H1 (cell line): ENCODE measurements at places on chromosomes 16 and 17.

GRCh38 chr17:73112246-73112645 is 19.8 kb upstream of the SLC39A11 start:
- no peaks in the 10 kb centered on the region; the same call in 1 of the 2 replicates for H3K4me1 ChIP-seq
- no peak overlapping the region for H3K4me3 ChIP-seq
- no peaks in the 10 kb centered on the region for H3K27me3 ChIP-seq
- H3K27ac ChIP-seq = no peak overlapping the region
- no peaks in the 10 kb centered on the region for H3K36me3 ChIP-seq

- H3K27me3 ChIP-seq = no peaks in the 10 kb centered on the region
- no peak overlapping the region for H3K4me3 ChIP-seq
- no peaks in the 10 kb centered on the region for H3K4me1 ChIP-seq
- DNase-seq = no peak
These were observed 8.3 kb upstream of the NLRC5 start for GRCh38 chr16:56980792-56981724.

DNA sequence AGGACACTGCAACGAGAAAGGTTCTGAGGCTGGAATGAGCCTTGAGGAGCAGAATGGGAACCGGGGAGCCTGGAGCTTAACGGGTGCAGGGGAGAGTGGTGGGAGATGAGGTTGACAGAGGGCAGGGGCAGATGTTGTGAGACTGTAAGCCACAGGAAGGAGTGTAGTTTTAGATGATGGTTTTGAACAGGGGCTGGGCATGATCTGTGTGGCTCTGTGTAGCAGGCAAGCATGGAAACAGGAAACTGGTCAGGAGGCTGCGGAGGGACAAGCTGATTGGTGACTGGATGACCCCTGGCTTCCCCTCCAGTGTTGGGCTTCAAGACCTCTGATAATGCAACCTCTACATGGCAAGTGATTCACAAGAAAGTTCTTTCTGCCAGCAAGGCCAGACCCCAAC is 1.4 kb upstream of the CNGB1 start:
- no peak for DNase-seq
- H3K27ac ChIP-seq = no peak overlapping the region
- H3K4me1 ChIP-seq = no peaks in the 10 kb centered on the region; the same call in 1 of the 2 replicates
- H3K36me3 ChIP-seq = no peaks in the 10 kb centered on the region
- H3K4me3 ChIP-seq = no peak overlapping the region

- H3K36me3 ChIP-seq = no peaks in the 10 kb centered on the region
- H3K27ac ChIP-seq = no peak overlapping the region
- no peaks in the 10 kb centered on the region for H3K27me3 ChIP-seq
These were observed 13.0 kb upstream of the SPNS3 start for GRCh38 chr17:4420692-4421131.

DNA sequence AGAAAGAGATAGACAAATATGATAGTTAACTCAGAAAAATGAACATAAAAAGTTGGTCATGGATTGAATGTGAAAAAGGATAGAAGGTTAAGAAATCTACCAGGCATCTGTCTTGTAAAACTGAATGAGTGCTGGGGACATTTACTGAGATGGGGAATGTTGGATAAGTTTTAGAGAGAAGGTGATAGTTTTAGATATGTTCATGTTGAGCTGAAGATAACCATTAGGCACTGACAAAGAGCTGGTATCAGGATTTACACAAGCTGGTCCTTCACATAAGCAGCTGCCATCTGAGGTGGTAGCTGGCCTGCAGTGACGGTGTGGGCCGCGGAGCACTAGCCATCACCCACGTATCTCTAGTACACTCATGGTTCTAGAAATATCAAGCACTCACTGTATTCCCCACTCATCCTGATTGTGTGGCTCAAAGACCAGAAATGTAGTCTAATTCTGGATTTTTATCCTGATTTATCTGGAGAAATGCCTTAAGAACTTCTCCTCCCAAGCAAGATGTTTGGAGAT is 194.4 kb upstream of the KCNJ16 start:
- no peak for DNase-seq
- H3K4me3 ChIP-seq = no peak overlapping the region
- no peaks in the 10 kb centered on the region for H3K27me3 ChIP-seq
- no peaks in the 10 kb centered on the region for H3K36me3 ChIP-seq
- no peaks in the 10 kb centered on the region for H3K4me1 ChIP-seq

DNA sequence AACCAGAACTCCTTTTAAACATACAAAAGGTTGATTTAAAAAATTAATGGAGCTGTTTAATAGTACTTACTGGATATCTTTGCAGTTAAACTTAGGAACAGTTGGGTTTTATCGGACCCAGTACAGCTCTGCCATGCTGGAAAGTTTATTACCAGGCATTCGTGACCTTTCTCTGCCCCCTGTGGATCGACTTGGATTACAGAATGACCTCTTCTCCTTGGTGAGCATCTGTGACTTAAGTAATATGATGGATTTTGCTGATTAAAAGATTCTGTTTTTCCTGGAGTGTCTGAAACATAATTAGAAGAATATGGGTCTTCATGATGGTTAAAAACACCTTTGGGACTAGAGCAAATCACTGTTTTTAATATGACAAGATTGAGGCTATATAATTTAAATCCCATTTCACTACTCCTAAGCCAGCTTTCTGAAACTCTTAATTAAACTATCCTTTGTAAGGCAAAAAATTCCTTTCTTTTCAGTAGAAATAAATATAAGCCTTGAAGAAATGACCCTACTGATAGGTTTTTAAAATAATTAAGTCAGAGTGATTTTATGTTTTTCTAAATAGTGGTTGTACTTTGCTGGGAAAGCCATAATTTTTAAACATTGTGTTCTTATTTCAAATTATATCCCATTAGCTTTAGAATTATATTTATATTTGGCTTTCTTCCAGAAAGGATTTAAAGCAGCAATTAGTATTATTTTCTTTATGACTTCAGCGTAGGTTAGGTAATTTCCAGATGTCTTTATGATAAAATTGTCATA is 45.7 kb upstream of the KPNB1 start:
- no peak overlapping the region for H3K4me3 ChIP-seq
- H3K27ac ChIP-seq = no peak overlapping the region
- peaks cover 60% of the 10 kb centered on the region for H3K36me3 ChIP-seq
- H3K4me1 ChIP-seq = no peaks in the 10 kb centered on the region

DNA sequence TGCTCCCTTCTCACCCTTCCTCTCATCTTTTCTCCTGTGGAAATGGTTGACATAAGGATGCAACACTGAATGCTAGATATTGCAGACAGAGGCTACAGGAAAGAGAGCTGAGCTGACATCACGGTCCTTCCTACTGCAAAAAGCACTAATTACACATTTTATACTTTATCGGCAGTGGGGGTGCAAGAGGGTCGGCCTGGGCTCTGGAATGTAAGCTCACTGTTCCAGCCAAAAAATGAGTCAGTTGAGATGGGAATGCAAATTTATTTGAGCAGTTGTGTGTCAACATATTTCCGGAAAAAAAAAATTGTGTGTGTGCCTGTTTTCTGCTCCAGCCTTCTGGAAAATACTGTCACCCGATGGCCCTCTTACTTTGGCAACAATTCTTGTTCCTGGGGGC is 14.1 kb upstream of the MRTFB start:
- no peak overlapping the region for H3K27ac ChIP-seq
- no peaks in the 10 kb centered on the region for H3K27me3 ChIP-seq
- no peak for DNase-seq
- no peaks in the 10 kb centered on the region for H3K36me3 ChIP-seq
- H3K4me3 ChIP-seq = no peak overlapping the region

GRCh38 chr16:50335196-50335958 is 33.4 kb downstream of the BRD7 start:
- H3K4me3 ChIP-seq = no peak overlapping the region
- H3K4me1 ChIP-seq = no peaks in the 10 kb centered on the region
- no peak for DNase-seq
- no peak overlapping the region for H3K27ac ChIP-seq

GRCh38 chr17:82228278-82228841 is 482 bp upstream of the SLC16A3 start:
- H3K4me3 ChIP-seq = peak overlapping the region; percentile 40
- H3K27me3 ChIP-seq = peaks cover 28% of the 10 kb centered on the region
- H3K4me1 ChIP-seq = peaks cover 2% of the 10 kb centered on the region
- no peak overlapping the region for H3K27ac ChIP-seq
- H3K36me3 ChIP-seq = no peaks in the 10 kb centered on the region

DNA sequence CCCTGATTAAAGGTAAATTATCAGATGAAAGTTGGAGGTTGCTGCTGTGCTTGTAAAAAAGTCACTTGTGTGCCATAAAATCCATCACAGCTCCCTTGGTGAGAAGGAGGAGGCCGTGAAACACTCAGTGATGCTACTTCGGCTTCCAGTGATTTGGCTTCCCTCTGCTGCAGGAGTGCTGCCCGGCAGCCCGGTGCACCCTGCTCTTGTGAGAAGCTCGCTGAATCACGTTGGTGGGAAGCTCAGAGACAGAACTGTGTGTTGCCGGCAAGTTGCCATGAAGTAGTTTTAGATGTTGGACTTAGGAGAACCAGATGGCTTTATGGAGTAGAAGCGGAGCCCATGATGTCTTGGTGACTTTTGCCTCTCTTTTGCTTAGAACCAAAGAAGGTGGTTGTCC is 33.3 kb downstream of the MSI2 start:
- peaks cover 23% of the 10 kb centered on the region for H3K4me1 ChIP-seq
- no peak overlapping the region for H3K4me3 ChIP-seq
- no peaks in the 10 kb centered on the region for H3K27me3 ChIP-seq
- no peaks in the 10 kb centered on the region; the same call in 1 of the 2 replicates for H3K36me3 ChIP-seq

GRCh38 chr17:48627118-48627597 is 1.0 kb upstream of the HOXB9 start:
- no peaks in the 10 kb centered on the region for H3K36me3 ChIP-seq
- DNase-seq = no peak

GRCh38 chr17:69187294-69187693 is 41.3 kb downstream of the ABCA10 start:
- no peaks in the 10 kb centered on the region for H3K27me3 ChIP-seq
- DNase-seq = no peak
- H3K4me1 ChIP-seq = no peaks in the 10 kb centered on the region
- H3K27ac ChIP-seq = no peak overlapping the region

- peak within 1 kb of the TSS; percentile 85 for H3K4me3 ChIP-seq
- peaks cover 3% of the 10 kb centered on the region for H3K4me1 ChIP-seq
- no peaks in the 10 kb centered on the region for H3K27me3 ChIP-seq
- no peak for DNase-seq
- H3K27ac ChIP-seq = peak within 1 kb of the TSS; percentile 79
These were observed at the start of gene MAPK7 for GRCh38 chr17:19378416-19379360. TSS of gene MAPK7 (plus strand) at chr17:19378498. CDS start at chr17:19378901, 403 bp downstream.

DNA sequence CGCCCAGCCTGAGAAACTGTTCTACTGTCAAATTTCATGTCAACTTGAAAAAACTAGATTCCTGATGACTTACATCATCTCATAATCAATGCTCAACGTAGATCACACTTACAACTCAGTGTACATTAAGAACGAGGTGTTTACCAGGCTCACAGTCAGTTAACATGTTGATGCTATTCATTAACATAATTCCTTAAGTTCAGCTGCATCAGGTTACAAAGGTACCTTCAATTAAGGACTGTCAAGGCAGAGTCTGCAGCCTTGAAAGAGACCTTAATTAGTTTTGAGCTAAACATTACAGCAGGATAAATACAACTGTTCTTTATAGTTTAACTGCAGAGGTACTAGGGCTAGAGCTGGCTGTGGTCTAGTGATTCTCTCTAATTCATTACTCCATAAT is 1.9 kb downstream of the GNA13 start:
- H3K27me3 ChIP-seq = no peaks in the 10 kb centered on the region
- H3K4me3 ChIP-seq = no peak overlapping the region
- DNase-seq = no peak
- H3K4me1 ChIP-seq = peaks cover 10% of the 10 kb centered on the region
- H3K36me3 ChIP-seq = peaks cover 27% of the 10 kb centered on the region

DNA sequence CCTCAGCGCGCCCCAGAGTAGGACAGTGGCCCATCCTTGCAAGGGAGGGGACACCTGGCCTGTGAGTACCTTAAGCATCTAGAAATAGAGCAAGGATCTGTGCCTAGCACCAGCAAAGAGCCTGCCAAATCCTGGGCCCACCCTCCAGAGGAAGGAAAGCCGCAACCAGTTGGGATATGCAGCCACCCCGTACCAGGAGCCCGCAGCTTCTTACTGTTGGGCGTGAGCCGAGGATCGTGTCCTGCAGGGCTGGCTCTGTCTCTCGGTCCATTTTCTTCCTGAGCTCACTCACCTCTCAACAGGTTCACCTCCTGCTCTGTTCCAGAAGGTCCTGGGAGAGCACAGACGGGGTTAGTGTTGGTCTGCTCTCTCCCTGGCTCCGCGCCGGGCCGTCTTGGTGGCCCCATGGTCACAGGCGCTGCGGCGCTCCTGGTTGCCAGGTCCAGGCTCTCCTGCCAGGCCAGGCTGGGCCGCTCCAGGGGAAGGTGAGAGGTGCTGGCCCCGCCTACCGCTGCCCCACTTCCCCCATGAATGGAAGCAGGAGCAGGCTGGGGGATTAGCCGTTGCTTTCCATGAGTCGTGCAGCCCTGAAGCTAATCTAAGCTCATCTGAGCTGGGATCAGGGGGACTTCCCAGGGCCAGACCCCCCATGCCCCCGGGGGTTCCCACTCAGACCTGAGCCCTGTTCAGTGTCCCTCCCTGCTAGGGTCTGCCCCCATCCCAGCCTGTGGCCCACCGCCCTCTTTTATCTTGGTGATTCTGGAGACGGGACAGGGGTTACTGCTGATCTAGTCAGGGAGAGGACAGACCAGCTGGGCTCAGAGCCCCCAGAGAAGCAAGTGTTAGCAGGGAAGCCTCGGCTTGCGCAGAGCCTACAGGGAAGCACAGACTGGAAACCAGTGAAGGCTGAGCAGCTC is 12.7 kb downstream of the ENDOV start:
- no peaks in the 10 kb centered on the region for H3K36me3 ChIP-seq
- no peaks in the 10 kb centered on the region; the same call in 1 of the 2 replicates for H3K4me1 ChIP-seq
- H3K4me3 ChIP-seq = no peak overlapping the region
- H3K27me3 ChIP-seq = no peaks in the 10 kb centered on the region
- H3K27ac ChIP-seq = no peak overlapping the region
- DNase-seq = peak; percentile 48

- H3K27me3 ChIP-seq = no peaks in the 10 kb centered on the region
- no peak overlapping the region for H3K4me3 ChIP-seq
- H3K36me3 ChIP-seq = no peaks in the 10 kb centered on the region
- H3K27ac ChIP-seq = no peak overlapping the region
These were observed 257.9 kb upstream of the RBFOX1 start for GRCh38 chr16:7074715-7075114.

DNA sequence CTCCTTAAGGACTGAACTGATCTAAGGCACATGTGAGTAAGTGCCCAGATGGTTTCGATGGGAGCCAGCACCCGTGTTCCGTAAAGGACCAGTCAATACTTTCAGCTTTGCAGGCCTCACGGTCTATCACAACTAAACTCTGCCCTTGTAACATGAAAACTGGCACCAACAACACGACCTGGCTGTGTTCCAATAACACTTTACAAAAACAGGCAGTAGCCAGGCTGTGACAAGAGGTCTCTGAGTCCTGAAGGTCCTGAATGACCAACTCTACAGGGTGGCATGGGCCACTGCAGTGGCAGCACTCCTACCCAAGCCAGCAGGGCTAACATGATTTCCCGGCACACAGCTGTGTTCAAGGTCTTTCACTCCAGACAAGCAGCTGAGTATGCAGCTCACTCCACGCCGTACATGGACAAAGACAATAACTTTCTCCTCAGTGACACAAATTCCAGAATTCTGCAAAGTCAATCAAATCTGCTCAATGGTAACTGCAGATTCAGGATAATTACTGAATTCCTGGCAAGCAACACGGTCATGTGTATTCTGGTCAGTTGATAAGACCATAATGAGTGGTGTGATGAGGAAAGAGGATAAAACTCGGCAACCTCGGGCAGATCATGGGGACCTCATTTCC is 15.3 kb downstream of the NPLOC4 start:
- no peak overlapping the region for H3K4me3 ChIP-seq
- no peaks in the 10 kb centered on the region for H3K4me1 ChIP-seq
- H3K27me3 ChIP-seq = no peaks in the 10 kb centered on the region
- no peak for DNase-seq
- no peak overlapping the region for H3K27ac ChIP-seq
- peaks cover 78% of the 10 kb centered on the region for H3K36me3 ChIP-seq
